ENCODE measurements at places on chromosomes 2 and 18. TPM values are rescaled to one million over a fixed set of nuclear protein-coding genes. Genes with fewer than 3 reads are reported as not detected.

Gene BMP10
- total RNA-seq, result not detected

Gene IL18RAP
- total RNA-seq, result 0.89 TPM

Gene KIAA2012
- not detected for total RNA-seq

Gene SCYGR6
- total RNA-seq, result not detected

Gene NEURL3
- not detected for total RNA-seq

Gene IL1RN
- total RNA-seq, result 32.9 TPM

Gene LRATD1
- 8.7 TPM for total RNA-seq

Gene UNC80
- total RNA-seq, result 0.67 TPM

Gene BOLL
- total RNA-seq, result not detected

Gene LIPG
- total RNA-seq, result 0.77 TPM

Gene KCNG3
- 0.27 TPM for total RNA-seq

Gene ACMSD
- total RNA-seq, result not detected

Gene TM4SF20
- total RNA-seq, result not detected

Data from gastroesophageal sphincter (tissue), 4 donors.